ENCODE measurements at places on chromosomes 4 and X.

DNA sequence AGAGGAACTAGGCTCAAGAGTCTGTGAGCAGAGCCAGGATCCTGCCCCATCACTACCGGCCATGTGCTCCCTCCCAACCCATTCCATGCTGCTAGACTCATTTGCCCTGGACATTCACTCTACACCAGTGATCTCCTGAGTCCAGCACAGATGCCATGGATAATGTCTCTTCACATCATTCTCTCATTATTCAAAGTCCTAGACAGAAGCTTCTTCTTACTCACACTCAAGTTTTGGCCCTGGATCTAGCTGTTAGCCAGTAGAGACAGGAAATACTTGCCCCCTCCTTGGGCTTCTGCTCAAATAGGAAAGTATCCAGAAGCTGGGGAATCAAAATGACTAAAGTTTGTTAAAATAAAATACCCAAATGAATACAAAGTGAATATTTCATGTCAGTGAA, 266.8 kb upstream of the LDB2 start:
- no peak for DNase-seq

- no peak for DNase-seq
These were observed 157.4 kb downstream of the SPRY1 start for GRCh38 chr4:123553733-123554637.

DNA sequence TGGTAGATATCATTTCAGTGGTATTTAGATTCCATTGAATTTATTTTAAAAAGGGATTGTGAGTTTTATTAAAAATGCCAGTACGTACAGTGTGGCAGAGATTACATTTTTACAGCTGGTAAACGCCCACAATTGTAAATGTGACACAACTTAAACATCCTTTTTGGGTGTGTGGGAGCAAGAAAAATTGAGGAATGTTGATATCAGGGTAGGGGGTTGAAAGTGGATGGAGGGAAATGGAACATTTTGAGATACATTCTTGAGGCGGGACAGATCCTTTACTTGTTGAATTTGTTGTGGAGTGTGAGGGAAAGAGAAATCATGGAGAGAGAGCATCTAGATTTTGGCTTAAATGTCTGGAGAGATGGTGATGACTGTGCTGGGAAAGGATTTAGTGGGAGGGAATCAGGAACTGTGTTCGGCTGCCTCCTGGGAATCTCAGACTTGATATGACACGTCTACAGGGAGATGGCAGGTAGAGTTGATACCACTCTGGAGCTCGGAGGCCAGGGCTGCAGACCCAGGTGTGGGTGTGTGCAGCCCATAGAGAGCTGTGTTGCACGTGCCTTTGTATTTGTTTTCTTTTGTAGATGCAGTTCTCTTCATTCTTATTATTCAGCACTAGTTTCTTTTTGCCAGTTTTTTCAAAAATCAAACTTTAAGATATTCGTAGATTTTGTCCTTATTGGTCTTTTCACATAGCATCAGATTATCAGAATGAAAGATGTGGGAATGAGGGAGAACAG, 10.8 kb downstream of the TMEM131L start:
- DNase-seq: no peak

GRCh38 chrX:44039556-44039955, 66.4 kb upstream of the NDP start:
- no peak for DNase-seq

DNA sequence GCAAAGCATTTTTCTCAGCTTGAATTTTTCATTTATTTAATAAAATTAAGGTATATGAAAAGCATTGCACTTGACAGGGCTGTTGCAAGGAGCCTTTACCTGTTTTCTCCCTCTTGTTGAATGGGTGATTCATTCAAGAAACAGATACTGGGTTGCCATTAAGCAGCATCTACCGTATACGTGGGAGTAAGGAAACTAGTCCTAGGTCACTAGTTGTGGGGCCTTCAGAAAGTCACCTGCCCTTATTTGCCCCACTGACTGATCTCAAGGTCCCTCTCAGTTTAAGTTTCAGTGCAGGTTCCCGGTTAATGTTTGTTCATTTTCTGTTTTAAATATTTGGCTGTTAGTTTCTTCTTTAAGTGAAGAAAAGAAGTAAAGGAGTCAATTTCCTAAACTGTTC, 34.0 kb downstream of the LHFPL1 start:
- DNase-seq: no peak

- DNase-seq: no peak
These were observed 218.8 kb downstream of the SNCA start for GRCh38 chr4:89618151-89618550.

- DNase-seq: no peak
These were observed 167.3 kb upstream of the PGRMC2 start for GRCh38 chr4:128454881-128455280.

DNA sequence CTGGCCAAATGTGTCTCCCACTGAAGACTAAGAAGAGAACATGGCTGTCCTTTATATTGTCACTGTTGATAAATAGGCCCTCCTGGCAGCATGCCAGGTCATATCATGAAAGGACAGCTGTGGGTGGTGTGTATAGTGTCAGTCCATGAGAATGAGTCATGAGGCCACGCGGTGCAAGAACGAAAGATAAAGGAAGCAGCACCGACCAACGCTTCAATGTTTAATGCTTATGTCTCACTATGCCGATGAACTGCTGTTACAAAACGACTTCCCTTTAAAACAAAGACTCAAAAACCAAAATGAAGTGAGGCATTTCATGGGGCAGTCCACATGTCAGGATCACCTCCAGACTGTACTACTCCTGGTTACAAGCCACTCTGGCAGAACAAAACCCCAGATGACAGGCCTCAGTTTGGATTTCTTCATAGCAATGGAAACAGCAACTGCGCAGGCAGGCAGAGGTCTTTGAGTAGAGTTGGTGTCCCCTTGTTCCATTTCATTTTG, 5.2 kb upstream of the TCEANC start:
- DNase-seq: peak; percentile 13

GRCh38 chr4:40003986-40004385, 26.3 kb upstream of the PDS5A start:
- no peak for DNase-seq

- no peak for DNase-seq
These were observed 4.5 kb downstream of the BST1 start for GRCh38 chr4:15707363-15707715.

- no peak for DNase-seq
These were observed 1513.0 kb downstream of the STIM2 start for GRCh38 chr4:28373601-28374000.

GRCh38 chr4:94507708-94508107, 56.0 kb downstream of the PDLIM5 start:
- no peak for DNase-seq

- no peak for DNase-seq
These were observed 7.6 kb downstream of the RLIM start for GRCh38 chrX:74606799-74607198.

DNA sequence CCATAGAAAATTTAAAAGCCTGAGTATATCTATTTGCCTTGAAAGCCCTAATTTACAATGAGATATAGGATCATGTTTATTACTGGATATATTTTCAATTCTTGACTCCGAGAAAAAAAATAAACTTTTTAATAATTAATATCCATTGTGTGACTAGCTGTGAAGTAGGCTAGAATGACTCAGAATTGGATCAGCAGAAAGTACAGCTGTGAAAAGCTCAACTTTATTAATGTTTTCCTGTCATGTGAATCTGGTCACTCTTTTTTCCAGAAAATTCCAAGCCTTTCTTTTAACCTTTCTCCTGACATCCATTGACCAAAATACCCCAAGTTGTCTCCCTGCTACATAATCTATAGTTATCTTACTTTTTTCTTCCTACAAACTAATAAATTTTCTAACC, 171.8 kb upstream of the PACRGL start:
- no peak for DNase-seq

- no peak for DNase-seq
These were observed 7.1 kb upstream of the CLNK start for GRCh38 chr4:10691651-10692050.

DNA sequence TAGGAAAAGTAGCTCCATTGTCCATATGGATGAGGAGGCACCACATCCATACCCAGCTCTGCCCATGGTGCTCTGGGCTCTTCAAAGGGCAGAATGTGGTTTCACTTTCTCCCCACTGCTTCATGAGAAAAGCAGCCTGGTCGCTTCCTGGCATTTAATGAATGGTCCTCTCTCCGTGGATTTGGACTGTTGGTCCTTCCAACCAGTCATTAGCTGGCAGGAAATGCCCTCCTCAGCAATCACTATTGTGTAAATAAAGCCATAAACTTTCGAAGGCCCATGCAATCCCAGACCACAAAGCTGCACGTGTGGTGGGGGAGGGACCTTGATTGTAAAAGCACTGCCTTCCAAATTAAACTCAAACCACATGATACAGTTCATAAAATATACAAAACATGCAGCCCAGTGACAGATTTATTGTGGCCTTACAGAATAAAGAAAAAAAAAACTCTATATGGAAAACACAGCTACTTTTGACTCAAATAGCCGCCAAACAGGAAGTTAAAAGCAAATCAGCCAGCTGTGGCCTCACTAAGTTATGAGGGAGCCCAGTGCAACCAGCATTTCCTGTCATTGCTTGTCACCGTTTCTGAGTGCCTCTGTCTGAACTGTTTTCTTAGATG, 8.1 kb downstream of the MBNL3 start:
- DNase-seq: no peak

- no peak for DNase-seq
These were observed 18.9 kb downstream of the LETM1 start for GRCh38 chr4:1837069-1837468.

All from stimulated activated CD8-positive, alpha-beta memory T cell treated with anti-CD3 and anti-CD28 coated beads, Interleukin-7, amount 100 ng/mL, for 1 hour (primary cell).